A375 (cell line): ENCODE measurements at places on chromosomes 7 and 10. TPM values are rescaled to one million over a fixed set of nuclear protein-coding genes. Genes with fewer than 3 reads are reported as not detected.

Gene CHAT
- total RNA-seq: not detected in 2 replicates

Gene NODAL
- not detected in 2 replicates for total RNA-seq

Gene HKDC1
- total RNA-seq: 5.4 and 5.7 TPM in 2 replicates

Gene TPK1
- total RNA-seq: 3.8 and 7.0 TPM in 2 replicates

Gene KNDC1
- total RNA-seq: under 0.01 and 0.19 TPM in 2 replicates

Gene CFAP46
- not detected in 2 replicates for total RNA-seq

Gene WIPF3
- 0.08 TPM in 1 of 2 replicates, not detected in the other for total RNA-seq

Gene CRPPA
- total RNA-seq: 0.64 and 1.5 TPM in 2 replicates

Gene CALY
- 0.41 TPM in 1 of 2 replicates, not detected in the other for total RNA-seq

Gene GNAT3
- not detected in 2 replicates for total RNA-seq

Gene NYAP1
- 0.08 and 0.42 TPM in 2 replicates for total RNA-seq

Gene YWHAG
- total RNA-seq: 59.6 and 62.5 TPM in 2 replicates

Gene CPA1
- not detected in 2 replicates for total RNA-seq

Gene LRIT1
- total RNA-seq: not detected in 2 replicates

Gene SPDYE1
- not detected in 2 replicates for total RNA-seq

Gene TUBB8
- total RNA-seq: not detected in 2 replicates

Gene ZNF727
- total RNA-seq: 0.19 and 0.56 TPM in 2 replicates

Gene ZNF33B
- 7.5 and 8.2 TPM in 2 replicates for total RNA-seq

Gene NEBL
- 2.2 and 7.8 TPM in 2 replicates for total RNA-seq

Gene RNF32
- total RNA-seq: 0.30 and 0.53 TPM in 2 replicates

Gene SCIN
- total RNA-seq: 0.21 and 0.23 TPM in 2 replicates

Gene CAV1
- total RNA-seq: 84.5 and 101 TPM in 2 replicates

Gene ALOX5
- 0.30 TPM in 1 of 2 replicates, not detected in the other for total RNA-seq

Gene TCTN3
- 18.7 and 20.0 TPM in 2 replicates for total RNA-seq

Gene ZNF746
- total RNA-seq: 21.8 and 21.9 TPM in 2 replicates

Gene FUOM
- total RNA-seq: 56.1 and 56.8 TPM in 2 replicates

Gene IRF5
- total RNA-seq: 1.4 and 2.6 TPM in 2 replicates
